ENCODE measurements at places on chromosomes 5 and 9.
A peak's percentile ranks its signal among the peaks of the same experiment; 100 is the strongest.

DNA sequence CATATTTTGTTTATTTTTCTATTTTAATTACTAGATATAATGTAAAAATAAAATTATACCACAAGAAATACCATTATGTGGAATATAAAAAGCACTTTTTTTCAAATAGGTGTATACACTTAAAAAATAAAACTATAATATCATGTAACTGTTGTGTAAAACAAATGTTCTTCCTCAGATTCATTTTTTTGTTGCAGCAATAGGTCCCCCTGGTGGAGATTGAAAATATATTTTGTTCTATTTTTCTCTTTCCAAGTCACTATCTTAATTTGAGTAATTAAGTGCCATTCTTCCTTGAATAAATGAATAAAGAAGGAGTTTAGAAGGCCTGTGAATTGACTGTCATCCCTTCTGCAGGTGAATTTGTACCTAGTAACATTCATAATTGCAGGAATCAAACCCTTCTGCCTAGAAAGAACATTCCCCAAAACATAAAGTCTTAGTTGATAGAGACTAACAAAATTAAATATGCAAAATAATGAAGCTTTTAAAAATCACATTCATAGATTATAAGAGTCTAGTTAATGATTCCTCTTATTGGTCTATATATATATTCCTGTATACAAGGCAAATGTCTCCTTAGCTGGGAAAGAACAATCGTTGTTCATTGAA is 23.4 kb downstream of the CETN3 start:
- DNase-seq: no peak

DNA sequence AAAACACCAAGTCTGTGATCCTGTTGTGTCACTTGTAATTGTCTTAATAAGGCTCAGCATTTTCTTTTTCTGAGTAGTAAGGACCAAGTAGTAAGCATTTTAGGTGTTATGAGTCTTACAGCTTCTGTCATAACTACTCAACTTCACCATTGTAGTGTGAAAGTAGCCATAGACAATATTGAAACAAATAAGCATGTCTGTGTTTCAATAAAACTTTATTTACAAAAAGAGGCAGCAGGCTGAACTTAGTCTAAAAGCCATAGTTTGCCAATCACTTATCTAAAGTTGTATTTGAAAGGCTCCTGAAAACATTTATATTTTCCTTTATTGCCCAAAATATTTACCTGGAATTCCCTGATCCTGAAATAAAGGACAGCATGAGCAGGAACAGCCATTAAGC is 796.1 kb downstream of the CDH12 start:
- DNase-seq: no peak

GRCh38 chr5:88544671-88545070 is 276.0 kb upstream of the TMEM161B start:
- DNase-seq: no peak

- DNase-seq: no peak
These were observed 115.5 kb upstream of the STARD4 start for GRCh38 chr5:111627862-111628261.

DNA sequence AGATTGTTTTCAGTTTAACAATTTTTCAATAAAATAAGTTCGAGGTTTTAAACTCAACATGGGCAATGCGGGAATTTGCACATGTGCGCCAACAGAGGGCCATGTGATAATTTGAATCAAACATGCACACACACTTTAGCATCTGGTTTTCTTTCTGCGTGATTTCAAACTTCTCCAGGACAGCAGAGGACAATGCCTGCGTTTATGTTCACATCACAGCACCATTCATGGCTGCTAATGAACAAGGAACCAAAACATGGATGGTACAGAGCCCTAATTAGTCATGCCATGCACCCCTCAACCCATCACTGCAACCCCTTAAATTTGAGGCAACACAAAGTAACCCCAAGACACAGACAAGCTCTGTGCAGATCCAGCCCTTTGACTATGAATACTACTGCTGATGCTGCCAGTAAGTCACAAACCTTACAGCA is 2.8 kb downstream of the SHC3 start:
- DNase-seq: no peak

- no peak for DNase-seq
These were observed 35.9 kb upstream of the ARSB start for GRCh38 chr5:79020861-79021561.

GRCh38 chr9:80648336-80648735 is 1041.0 kb downstream of the TLE1 start:
- DNase-seq: no peak

GRCh38 chr5:140402258-140403074 is 833 bp downstream of the ANKHD1 start:
- peak; percentile 30 for DNase-seq

GRCh38 chr9:131310833-131311554 is 21.5 kb downstream of the PLPP7 start:
- peak; percentile 13 for DNase-seq

DNA sequence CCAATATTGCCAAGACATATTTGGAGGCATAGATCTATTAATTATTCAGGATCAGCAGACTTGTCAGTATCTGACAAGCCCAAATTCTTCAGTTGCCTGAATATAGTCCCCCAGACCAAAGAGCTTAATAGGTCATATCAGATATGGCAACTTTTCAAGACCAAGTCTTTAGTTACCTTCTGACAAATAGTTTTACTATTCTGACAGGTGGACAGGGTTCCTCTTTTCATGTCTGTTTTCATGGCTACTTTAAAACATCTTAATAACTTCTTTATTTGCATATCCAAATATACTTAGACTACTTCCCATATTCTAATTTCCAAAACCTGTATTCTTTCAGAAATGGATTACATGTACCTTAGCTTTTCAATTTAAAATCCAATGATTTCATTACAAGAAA is 65.4 kb downstream of the AUH start:
- DNase-seq: no peak

- peak; percentile 7 for DNase-seq
These were observed 132.5 kb upstream of the HAND1 start for GRCh38 chr5:154610321-154611154.

GRCh38 chr9:3567988-3568387 is 42.2 kb upstream of the RFX3 start:
- no peak for DNase-seq

DNA sequence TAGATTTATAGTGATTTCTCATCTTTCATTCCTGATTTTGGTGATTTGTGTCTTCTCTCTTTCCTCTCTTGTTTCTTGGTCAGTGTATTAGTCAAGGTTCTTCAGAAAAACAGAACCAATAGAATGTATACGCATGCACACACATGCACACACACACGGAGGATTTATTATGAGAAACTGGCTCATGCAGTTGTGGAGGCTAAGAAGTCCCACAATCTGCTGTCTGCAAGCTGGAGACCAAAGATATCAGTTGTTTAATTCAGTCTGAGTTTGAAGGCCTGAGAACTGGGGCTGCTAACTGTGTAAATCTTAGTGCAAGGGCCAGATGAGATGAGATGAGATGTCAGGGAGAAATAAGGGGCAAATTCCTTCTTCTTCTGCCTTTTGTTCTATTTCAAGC is 5.7 kb upstream of the RPS23 start:
- DNase-seq: no peak

DNA sequence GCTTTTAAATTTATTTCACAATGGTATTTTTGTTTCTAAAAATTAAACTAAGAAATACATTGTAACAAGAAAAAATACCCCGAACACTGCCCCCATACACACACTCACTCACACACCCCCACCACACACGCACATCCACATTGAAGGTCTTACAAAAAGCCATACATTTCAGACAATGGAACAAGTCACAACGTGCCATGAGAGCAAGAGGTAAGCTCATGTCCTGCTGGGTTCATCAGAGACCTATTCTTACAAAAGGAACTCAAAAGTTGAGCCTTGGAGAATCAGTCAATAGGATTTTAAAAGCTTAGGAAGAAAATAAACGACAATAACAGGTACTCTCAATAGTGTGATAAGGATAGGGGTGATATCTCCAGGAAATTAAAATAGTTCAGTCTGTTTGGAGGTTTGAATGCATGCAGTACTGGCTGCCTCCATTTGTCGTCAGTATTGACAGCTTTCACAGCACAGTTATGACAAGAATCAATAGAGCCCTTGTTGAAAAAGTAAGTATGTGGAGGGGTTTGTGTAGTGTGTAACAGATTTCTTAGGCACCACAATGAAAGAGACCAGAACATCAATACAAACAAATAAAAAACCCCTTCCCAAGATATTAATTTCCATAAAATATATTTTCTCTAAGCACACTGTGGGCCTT is 1826.2 kb upstream of the CDH6 start:
- DNase-seq: no peak

DNA sequence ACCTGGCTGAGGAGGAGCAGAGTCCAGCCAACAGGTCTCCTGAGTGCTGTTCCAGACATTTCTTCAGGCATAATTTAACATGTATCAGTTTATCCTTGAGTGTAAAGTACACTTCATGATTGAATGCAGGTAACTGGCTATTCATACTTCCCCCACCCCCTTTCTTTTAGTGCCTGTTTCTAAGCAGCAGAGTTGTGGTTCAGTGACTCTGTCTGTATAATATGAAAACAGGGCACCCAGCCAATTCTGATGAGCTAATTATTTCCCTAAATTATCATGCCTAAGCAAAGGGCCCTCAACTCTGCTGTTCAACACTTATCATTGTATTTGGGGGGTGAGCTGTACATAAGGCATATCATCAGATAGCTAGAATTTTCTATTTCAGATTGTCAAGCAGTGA is 51.9 kb upstream of the ZSWIM6 start:
- DNase-seq: no peak

GRCh38 chr9:114230068-114230467 is 74.7 kb downstream of the COL27A1 start:
- DNase-seq: no peak

Data from activated CD4-positive, CD25-positive, alpha-beta regulatory T cell (primary cell).